Activated T-cell treated with anti-CD3 and anti-CD28 coated beads for 4 hours (primary cell): ENCODE measurements at places on chromosomes 3 and 15.

DNA sequence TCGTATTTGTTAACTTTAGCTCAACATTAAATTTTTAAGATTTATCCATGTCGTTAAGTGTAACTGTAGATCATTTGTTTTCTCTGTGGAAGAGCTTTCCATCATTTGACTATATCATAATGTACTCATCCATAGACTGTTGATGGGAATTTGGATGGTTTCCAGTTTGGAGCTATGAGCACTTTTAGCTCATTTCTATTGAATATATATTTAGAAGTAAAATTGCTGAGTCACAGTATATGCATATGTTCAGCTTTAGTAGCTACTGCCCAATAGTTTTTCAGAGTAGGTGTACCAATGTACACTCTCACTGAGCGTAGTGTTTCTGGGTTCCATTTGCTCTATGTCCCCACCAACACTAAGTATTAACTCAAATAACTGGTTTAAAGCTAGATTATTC, 263.0 kb downstream of the ULK4 start:
- DNase-seq: no peak

GRCh38 chr3:37653466-37653865, 208.2 kb upstream of the CTDSPL start:
- DNase-seq: no peak

DNA sequence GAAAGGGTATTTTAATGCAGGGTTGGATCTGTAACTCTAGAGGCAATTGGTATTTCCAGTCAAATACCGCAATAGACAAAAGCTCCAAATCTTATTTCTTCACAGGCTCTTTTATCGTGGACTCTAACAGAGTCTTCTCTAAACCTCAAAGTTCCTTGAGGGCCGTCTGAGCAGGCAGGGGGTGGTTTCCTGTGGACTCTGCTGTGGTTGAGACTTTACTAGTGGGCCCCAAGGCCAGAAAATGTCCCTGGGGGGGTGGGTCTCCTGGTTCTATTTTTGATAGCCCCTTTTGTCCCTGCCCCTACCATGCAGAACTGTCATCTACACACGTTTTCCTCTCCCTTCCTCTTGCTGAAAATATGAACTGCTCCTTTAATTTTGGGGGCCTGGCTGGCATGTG, 80.1 kb downstream of the ASB7 start:
- DNase-seq: no peak

- DNase-seq: no peak
Observed at GRCh38 chr3:52195823-52196331, 2.1 kb upstream of the ALAS1 start.

GRCh38 chr15:101490408-101490891, 943 bp upstream of the PCSK6 start:
- no peak for DNase-seq

GRCh38 chr15:89105147-89105546, 16.9 kb downstream of the ABHD2 start:
- no peak for DNase-seq

- DNase-seq: no peak
Observed at GRCh38 chr3:186985661-186986364, 55.5 kb downstream of the ST6GAL1 start.

- DNase-seq: no peak
Observed at GRCh38 chr3:38121451-38121831, 15.5 kb downstream of the ACAA1 start.

DNA sequence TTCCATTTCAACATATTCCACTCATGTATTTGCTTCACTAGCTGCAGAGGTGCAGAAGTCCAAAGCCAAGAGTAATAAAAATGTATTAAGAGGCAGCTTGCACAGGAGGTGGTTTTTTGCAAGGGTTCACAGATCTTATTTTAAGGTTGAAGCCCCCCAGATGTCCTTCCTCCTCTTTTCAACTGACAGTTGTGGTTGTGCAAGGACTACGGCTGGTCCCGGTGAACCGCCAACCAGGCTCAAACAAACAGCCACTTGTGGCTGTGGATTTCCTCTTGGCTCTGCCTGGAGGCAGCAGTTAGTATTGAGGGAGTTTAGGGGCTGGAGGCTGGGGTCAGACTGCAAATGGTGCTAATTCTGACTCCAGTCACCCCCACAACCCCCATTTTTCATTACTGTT, 240.7 kb upstream of the TBC1D5 start:
- DNase-seq: no peak

- no peak for DNase-seq
Observed at GRCh38 chr3:191331388-191331787, 1.1 kb upstream of the UTS2B start.

GRCh38 chr15:48939648-48940047, 24.1 kb downstream of the SHC4 start:
- no peak for DNase-seq

DNA sequence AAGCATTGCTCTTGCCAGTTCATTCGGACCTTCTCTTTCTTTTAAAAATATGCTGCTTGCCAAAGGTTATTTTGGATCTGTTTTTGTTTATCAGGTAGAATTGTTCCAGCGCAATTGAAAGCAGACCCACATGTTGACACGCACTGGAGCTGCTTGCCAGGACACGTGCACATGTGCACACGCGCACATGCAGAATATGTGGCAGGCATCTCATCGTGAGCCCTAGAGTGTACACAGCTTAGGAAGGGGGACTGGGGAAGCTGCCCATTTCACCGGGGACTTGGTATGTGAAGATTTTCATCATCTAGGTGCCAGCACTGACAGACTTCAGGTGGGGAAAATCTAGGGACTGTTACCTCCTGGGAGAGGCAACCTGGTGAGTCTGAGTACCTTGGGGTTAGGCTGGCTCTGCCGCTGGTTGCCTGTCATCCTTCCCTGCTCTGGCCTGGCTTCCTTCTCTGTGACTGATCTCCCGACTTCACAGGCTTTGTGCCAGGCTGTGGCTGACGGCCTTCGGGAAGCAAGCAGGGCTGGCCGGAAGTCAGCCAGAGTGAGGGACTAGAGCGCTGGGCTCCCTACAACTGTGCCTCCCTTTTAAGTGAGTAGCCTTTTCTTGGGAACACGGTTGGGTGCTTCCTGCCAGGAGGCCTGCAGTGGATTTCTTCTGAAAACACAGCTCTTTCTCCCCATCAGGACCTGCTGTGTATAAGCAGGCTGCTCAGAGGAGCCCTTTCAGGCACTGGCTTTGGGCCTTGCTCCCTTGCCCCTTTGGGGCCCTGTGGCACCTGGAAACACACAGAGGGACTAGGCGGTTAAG, 129.3 kb downstream of the EEFSEC start:
- DNase-seq: no peak

DNA sequence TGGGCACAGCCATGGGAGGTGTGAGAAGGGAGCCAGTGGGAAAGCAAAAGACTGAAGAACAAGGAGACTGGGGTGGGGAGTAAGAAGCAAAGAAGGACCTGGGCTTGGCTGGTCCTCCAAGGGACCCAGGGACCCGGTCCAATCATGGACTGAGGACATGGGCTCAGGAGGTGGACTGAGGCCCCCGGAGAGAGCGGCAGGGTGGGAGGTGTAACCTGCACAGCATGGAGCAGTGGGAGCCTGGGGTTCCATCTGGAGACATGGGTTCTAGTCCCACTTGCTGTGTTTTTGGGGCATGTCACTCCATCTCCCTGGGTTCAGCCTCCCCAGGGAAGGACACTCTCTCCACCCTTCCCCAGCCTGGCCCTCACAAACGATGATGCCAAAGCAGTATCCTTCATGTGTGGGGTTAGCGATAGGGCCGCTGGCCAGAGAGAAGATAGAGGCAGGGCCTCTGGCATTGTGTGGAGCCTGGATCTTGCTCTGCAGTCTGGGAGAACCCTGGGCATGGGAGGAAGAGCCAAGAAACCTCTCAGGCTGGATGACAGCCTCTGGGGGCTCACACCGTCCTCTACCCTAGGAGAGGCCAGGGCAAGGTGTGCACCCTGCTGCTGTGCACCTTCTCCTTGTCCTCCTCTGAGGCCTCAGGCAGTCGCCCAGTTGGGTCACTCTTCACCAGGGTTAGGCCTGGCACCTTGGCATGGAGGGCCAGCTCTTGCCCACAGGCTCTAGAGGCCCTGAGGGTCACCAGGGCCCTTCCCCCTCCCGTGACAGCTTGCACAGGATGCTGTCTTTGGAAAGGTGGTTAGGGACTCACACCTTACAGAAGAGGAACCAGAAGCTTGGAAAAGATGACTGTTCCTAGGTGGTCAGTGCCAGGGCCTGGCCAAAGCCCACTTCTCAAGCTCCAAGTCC, 26.0 kb downstream of the FBXW12 start:
- DNase-seq: no peak

GRCh38 chr3:111173328-111173900, 101.8 kb downstream of the NECTIN3 start:
- DNase-seq: no peak
